Testis (tissue), 5 donors: ENCODE measurements at places on chromosomes 7 and 10. TPM values are rescaled to one million over a fixed set of nuclear protein-coding genes. Genes with fewer than 3 reads are reported as not detected.

PLEKHA8 gene
- 14.5 TPM for total RNA-seq

CRHR2 gene
- 0.50 TPM for total RNA-seq

ZNF488 gene
- total RNA-seq: 3.2 TPM

CYREN gene
- total RNA-seq: 47.3 TPM

CDHR1 gene
- 0.19 TPM for total RNA-seq

DNA sequence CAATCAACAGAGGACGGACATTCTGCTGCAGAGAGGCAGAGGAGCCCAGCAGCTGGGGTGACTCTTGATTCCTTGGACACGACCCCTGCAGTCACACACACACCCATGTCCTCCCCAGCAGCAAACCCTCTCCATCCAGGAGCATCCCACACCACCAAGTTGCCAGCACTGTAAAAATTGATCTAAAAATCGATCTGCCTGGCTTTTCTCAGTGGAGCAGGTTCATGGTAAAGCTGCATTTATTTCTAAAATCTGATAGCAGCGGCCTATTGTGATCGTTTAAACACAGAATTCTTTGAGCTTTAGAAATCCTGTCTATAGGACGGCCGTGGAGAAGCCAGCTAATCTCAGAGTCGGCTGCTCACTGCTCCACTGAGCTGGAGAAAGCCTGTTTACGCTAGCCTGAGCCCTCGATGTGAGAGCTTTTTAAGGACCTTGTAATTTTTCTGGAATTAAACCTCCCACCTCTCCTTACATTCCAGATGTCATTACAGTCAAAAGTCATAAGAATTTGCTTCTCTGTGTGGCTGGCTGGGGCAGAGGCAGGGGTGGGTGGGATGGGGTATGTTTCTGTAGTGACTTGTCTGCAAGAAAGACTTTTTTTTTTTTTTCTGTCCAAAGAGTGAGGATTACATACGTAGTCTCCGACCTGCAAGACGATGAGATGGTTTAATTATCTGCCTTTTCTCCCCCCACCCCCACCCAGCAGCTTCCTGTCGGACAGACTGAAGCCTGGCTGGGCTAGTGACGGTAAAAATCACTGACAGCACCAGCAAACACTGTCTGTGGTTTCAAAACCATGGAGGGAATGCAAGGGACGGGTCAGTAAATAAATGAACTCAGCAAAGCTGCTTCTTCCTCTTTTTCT is 31.6 kb downstream of the TRIM8 start:
- no peaks in the 10 kb centered on the region for H3K27me3 ChIP-seq

DNA sequence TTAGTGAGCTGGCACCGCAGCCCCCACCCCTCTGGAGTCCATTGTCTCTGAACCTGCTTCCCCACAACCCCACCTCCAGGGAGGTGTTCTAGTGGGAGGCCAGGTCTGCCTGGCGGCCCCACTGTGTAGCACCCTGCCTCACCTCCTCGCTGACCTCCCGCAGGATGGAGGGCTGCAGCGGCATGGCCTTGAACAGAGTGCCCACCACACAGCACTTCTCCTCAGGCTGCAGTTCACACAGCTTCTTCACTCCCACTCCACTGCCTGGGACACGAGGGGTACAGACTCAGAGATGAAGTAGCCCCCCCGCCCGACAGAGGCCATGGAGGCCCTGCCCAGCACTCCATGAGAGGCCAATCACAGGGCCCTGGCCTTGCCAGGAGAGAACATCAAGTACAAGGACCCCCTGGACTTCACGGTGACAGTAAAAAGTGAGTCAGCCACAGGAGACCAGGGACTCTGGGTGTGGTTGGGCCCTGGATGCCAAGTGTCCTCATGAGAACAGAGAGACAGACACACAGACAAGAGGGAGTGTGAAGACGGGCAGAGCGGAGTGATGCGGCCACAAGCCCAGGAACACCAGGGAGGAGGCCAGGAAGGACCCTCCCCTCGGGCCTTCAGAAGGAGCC is 5.4 kb downstream of the POLD2 start:
- H3K4me1 ChIP-seq: peaks cover 8% of the 10 kb centered on the region
- H3K27ac ChIP-seq: no peak overlapping the region
- H3K27me3 ChIP-seq: no peaks in the 10 kb centered on the region
- no peak for DNase-seq

GARIN1A gene
- 12.0 TPM for total RNA-seq

DNA sequence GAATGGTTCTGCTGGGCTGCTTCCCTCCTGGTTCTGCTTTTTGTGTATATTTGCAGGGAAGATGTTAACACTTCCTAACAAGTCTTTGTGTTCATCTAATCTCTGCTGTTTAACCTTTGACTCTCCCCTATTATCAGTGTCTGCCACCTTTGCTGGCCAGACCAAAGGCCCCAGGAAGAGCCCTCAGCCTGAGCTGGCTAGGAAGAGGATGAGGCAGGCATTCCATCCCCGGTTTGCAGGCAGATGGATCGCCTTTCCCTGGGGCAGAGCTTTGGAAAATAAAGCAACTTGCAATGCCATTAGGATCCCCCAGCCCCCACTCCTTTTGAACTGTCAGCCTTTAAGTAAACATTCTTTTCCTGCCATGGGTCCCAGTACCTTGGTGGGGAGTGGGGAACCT is 19.0 kb downstream of the DPCD start:
- no peaks in the 10 kb centered on the region for H3K4me1 ChIP-seq
- no peak overlapping the region for H3K27ac ChIP-seq
- H3K36me3 ChIP-seq: no peaks in the 10 kb centered on the region
- DNase-seq: no peak
- H3K4me3 ChIP-seq: no peak overlapping the region

- no peaks in the 10 kb centered on the region for H3K36me3 ChIP-seq
- no peak overlapping the region for H3K4me3 ChIP-seq
- no peak overlapping the region for H3K27ac ChIP-seq
- H3K27me3 ChIP-seq: no peaks in the 10 kb centered on the region
- H3K4me1 ChIP-seq: peaks cover 10% of the 10 kb centered on the region
These were observed 29.0 kb upstream of the PRSS1 start for GRCh38 chr7:142720172-142720773.

- H3K4me3 ChIP-seq: no peak overlapping the region
- no peaks in the 10 kb centered on the region for H3K4me1 ChIP-seq
- peak; percentile 55 for DNase-seq
- H3K36me3 ChIP-seq: no peaks in the 10 kb centered on the region
These were observed 76.0 kb downstream of the TYW1B start for GRCh38 chr7:72751978-72752377.

MYL7 gene
- 1.5 TPM for total RNA-seq

- no peaks in the 10 kb centered on the region for H3K4me1 ChIP-seq
- H3K36me3 ChIP-seq: no peaks in the 10 kb centered on the region
- H3K27ac ChIP-seq: no peak overlapping the region
- H3K27me3 ChIP-seq: no peaks in the 10 kb centered on the region
- H3K4me3 ChIP-seq: no peak overlapping the region
- peak; percentile 16 for DNase-seq
These were observed 37.6 kb downstream of the AKR1C4 start for GRCh38 chr10:5234106-5234860.

DNA sequence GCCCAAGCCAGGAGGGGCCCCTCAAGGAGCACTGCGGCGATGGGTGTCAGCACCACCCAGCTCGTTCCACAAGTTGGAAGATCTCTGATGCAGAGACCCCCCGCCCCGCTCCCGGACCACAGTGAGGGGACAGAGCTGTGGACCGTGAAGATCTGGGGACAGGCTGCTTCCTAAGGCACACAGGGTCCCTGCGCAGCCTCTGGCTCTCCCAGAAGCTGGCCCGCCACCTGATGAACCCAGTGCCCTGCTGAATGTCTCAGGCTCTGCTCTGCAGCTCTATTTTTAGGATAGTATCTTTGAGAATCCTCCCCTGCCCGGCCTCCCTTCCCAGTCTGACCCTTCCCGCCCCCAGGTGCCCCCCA is 29.7 kb downstream of the GBX1 start:
- peaks cover 9% of the 10 kb centered on the region for H3K4me1 ChIP-seq
- no peaks in the 10 kb centered on the region for H3K36me3 ChIP-seq
- no peak for DNase-seq
- H3K27ac ChIP-seq: no peak overlapping the region
- no peak overlapping the region for H3K4me3 ChIP-seq
- no peaks in the 10 kb centered on the region for H3K27me3 ChIP-seq

DNA sequence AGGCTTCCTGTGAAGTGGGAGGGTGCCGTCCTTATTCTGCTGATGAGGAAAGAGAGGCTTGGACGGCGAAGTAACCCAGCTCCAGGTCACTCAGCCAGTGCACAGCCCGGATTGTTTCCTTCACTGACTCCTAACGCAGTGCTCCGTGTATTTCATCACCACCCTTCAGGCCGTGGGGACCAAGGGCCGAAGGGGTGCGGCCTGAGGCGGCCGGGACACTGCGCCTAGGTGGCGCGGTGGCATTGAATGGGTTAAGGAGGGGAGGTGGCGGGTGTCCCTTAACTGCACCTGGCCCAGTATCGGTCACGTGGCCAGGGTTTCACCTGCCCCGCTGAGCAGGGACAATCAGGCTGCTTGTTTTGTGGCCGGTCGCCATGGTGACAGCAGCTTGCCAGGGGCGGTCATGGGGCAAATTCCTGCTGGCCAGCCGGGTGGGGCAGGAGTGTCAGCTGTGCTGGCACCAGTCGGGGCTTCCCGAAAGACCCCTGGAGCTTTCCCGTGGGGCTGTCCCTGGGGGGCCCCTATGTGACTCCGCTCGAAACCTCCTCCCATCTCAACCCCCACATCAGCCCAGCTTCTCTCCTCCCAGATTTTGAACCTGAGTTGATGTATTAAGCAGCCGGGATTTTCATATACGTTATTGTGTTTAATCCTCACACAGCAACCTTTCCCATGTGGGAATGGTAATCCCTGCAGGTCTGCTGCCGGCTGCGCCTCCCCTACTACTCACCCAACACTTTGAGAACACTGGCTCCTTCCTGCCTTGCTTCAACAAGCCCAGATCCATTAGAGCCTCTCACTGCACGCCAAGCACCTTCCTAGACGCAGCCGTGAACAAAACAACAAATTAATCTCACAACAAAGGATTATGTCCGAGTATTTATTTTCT is 4.4 kb upstream of the ABHD11 start:
- peaks cover 2% of the 10 kb centered on the region for H3K4me1 ChIP-seq
- H3K36me3 ChIP-seq: no peaks in the 10 kb centered on the region
- H3K4me3 ChIP-seq: no peak overlapping the region
- no peak for DNase-seq
- no peaks in the 10 kb centered on the region for H3K27me3 ChIP-seq

GRID1 gene
- 8.1 TPM for total RNA-seq

DOCK4 gene
- 17.1 TPM for total RNA-seq

DNA sequence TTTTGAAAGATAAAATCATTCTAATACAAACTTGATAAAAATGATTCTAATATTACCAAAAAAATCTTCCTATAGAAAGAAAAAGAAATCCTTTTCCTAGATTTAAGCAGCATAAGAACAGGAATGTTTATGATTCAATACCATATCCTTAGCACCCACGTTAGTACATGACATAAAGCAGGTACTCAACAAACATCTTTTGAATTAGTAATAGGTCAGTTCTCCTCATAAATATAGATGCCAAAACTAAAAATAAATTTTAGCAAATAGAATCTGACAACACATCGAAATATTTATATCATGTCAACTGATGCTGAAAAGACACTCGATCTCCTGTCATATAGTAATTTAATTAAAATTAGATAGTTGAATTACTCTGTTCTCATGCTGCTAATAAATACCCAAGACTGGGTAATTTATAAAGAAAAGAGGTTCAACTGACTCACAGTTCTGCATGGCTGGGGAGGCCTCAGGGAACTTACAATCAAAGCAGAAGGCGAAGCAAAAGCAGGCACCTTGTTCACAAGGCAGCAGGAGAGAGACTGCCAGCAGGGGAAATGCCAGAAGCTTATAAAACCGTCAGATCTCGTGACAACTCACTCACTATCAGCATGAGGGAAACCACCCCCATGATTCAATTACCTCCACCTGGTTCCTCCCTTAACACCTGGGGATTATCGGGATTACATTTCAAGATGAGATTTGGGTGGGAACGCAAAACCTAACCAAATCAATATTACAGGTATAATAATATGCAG is 191.8 kb downstream of the HTR7 start:
- H3K27me3 ChIP-seq: no peaks in the 10 kb centered on the region
- H3K36me3 ChIP-seq: no peaks in the 10 kb centered on the region
- H3K4me1 ChIP-seq: no peaks in the 10 kb centered on the region
- DNase-seq: no peak
- H3K27ac ChIP-seq: no peak overlapping the region

GRCh38 chr10:123991611-123992570 is 100.3 kb upstream of the CPXM2 start:
- no peaks in the 10 kb centered on the region for H3K27me3 ChIP-seq
- no peak for DNase-seq
- H3K4me1 ChIP-seq: peaks cover 15% of the 10 kb centered on the region
- no peak overlapping the region for H3K27ac ChIP-seq

PARD3 gene
- total RNA-seq: 59.5 TPM

CADPS2 gene
- total RNA-seq: 9.3 TPM

GRCh38 chr10:122462533-122463465 is 1.4 kb downstream of the HTRA1 start:
- no peaks in the 10 kb centered on the region for H3K36me3 ChIP-seq
- DNase-seq: peak; percentile 64
- peak overlapping the region; percentile 59 for H3K4me3 ChIP-seq
- peak overlapping the region; percentile 32 for H3K27ac ChIP-seq
- peaks cover 8% of the 10 kb centered on the region for H3K4me1 ChIP-seq
- H3K27me3 ChIP-seq: no peaks in the 10 kb centered on the region

PRRT4 gene
- 1.1 TPM for total RNA-seq

- H3K4me3 ChIP-seq: no peak overlapping the region
- H3K36me3 ChIP-seq: no peaks in the 10 kb centered on the region
- H3K27ac ChIP-seq: no peak overlapping the region
- no peaks in the 10 kb centered on the region for H3K4me1 ChIP-seq
These were observed 17.9 kb downstream of the AVL9 start for GRCh38 chr7:32513210-32513609.

TRIL gene
- 0.99 TPM for total RNA-seq

ZNF804B gene
- 0.43 TPM for total RNA-seq

DNA sequence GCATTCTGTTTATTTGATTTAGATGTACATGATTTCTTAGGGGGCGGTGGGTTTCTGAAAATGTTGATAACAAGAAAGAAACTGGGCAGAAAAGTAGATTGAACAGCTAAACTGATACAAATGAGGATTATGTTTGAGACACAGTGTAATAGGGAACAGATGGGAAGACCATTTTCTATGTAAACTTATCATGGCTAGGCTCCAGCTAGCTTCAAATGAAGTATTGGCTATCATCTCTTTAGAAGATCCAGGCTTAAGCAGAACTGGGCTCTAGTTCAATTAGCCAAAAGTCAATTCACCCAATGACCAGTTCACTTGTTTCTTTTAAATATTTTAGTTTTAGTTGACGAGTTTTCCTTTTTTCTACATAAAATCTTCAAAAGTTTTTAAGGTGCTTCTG is 639.5 kb downstream of the ANKRD7 start:
- H3K27me3 ChIP-seq: no peaks in the 10 kb centered on the region
- H3K4me3 ChIP-seq: no peak overlapping the region
- H3K36me3 ChIP-seq: no peaks in the 10 kb centered on the region
- no peak for DNase-seq
- no peak overlapping the region for H3K27ac ChIP-seq
- no peaks in the 10 kb centered on the region for H3K4me1 ChIP-seq

PRKCQ gene
- total RNA-seq: 2.5 TPM
